ENCODE measurements at places on chromosomes 12 and 14.

DNA sequence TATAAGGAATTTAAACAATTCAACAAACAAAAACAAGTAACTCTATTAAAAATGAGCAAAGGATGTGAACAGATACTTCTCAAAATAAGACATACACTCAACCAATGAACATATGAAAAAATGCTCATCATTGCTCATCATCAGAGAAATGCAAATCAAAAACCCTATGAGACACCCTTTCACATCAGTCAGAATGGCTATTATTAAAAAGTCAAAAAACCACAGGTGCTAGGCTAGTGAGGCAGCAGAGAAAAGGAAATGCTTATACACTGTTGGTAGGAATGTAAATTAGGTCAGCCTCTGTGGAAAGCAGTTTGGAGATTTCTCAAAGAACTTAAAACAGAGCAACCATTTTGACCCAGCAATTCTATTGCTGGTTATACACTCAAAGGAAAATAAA lies 52.0 kb downstream of the NAV3 start:
- DNase-seq: no peak

DNA sequence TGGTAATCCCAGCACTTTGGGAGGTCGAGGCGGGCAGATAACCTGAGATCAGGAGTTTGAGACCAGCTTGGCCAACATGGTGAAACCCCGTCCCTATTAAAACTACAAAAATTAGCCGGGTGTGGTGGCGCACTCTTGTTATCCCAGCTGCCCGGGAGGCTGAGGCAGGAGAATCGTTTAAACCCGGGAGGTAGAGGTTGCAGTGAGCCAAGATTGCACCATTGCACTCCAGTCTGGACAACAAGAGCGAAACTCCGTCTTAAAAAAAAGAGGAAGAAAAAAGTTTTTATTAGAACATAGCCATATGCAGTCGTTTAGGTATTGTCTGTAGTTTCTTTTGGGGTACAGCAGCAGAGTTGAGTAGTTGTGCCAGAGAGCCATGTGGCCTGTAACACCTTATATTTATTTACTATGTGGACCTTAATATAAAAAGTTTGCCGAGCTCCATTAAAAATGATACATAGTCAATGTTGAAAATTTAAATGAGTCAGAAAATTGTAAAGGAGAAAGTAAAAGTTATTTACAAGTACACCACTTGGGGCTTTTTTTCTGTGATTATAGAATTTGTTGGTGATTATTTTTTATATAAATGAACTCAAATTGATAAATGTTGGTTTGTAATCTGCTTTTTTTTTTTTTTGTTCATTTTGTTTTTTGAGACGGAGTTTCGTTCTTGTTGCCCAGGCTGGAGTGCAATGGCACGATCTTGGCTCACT lies 2.2 kb downstream of the ADIPOR2 start:
- DNase-seq: no peak

DNA sequence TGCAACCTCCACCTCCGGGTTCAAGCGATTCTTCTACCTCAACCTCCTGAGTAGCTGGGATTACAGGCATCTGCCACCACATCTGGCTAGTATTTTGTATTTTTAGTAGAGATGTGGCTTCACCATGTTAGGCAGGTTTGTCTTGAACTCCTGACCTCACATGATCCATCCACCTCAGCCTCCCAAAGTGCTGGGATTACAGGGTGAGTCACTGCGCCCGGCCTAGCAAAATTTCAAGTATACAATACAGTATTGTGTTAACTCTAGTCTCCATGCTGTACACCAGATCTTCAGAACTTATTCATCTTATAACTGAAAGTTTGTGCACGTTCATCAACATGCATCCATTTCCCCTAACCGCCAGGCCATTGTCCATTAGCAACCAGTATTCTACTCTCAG lies 115.1 kb upstream of the MDGA2 start:
- DNase-seq: no peak

GRCh38 chr14:88562532-88562830 lies 356 bp upstream of the ZC3H14 start:
- DNase-seq: no peak

GRCh38 chr12:91663744-91664143 lies 481.1 kb upstream of the DCN start:
- no peak for DNase-seq

- no peak for DNase-seq
Measured at GRCh38 chr14:72521045-72521444, 372.9 kb downstream of the DPF3 start.

DNA sequence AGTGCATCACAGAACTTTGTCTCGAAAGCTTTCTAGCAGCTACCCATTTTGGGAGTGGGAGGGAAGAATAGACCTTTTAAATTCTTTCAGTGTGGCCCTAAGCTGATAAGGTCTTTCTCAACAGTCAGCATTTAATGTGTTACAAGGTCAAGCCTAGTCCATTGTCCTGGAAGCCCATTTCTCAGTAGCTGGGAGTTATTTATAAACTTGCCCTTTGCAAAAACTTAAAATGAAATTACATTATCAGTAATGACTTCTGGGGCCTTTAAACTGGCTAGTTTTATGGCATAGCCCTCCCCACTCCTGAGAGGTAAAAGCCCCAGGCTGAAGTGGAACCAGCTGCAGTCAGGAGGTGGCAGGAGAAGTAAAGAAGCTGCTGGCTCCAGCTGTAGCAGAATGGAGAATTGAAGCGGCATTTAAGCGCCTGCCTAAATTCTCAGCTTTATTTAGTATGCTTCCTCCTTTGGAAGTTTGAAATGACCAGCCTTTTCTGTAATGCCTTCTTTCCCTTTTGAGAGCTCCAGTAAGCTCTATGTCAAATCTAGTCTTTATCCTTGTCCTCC lies 12.4 kb downstream of the COPZ1 start:
- no peak for DNase-seq

GRCh38 chr12:25074954-25075353 lies 120.0 kb downstream of the DNAI7 start:
- DNase-seq: no peak

Data from cortex of kidney (tissue), 1 donor.